ENCODE measurements at places on chromosomes 6 and 20. TPM values are rescaled to one million over a fixed set of nuclear protein-coding genes. Genes with fewer than 3 reads are reported as not detected.

The TAF11 gene
- 32.3 TPM for total RNA-seq

The MACROD2 gene
- 43.1 TPM for total RNA-seq

The MDN1 gene
- 30.2 TPM for total RNA-seq

The ZC3H12D gene
- total RNA-seq, result 0.92 TPM

The CST11 gene
- total RNA-seq, result not detected

The HSPA1L gene
- 8.1 TPM for total RNA-seq

The AVP gene
- 51.9 TPM for total RNA-seq

The POU3F2 gene
- 46.4 TPM for total RNA-seq

The MMP24 gene
- 80.5 TPM for total RNA-seq

The IL17A gene
- not detected for total RNA-seq

The KCNQ2 gene
- 188 TPM for total RNA-seq

The PRND gene
- total RNA-seq, result 3.9 TPM

The FGD2 gene
- 3.2 TPM for total RNA-seq

The PPIL1 gene
- 47.3 TPM for total RNA-seq

The TRIM15 gene
- total RNA-seq, result not detected

The TRIM10 gene
- 0.23 TPM for total RNA-seq

The PHF10 gene
- total RNA-seq, result 32.3 TPM

The GSTA2 gene
- not detected for total RNA-seq

The MUC22 gene
- total RNA-seq, result not detected

The GHRH gene
- total RNA-seq, result 2.3 TPM

The LHFPL5 gene
- total RNA-seq, result 2.1 TPM

The ELOVL2 gene
- 35.3 TPM for total RNA-seq

The DEFB110 gene
- not detected for total RNA-seq

The TFAP2D gene
- 0.92 TPM for total RNA-seq

The SAMD10 gene
- total RNA-seq, result 10.4 TPM

The EFCAB8 gene
- not detected for total RNA-seq

The ULBP1 gene
- total RNA-seq, result 0.23 TPM

The SYCP2L gene
- total RNA-seq, result 6.9 TPM

The CPNE5 gene
- total RNA-seq, result 36.0 TPM

The GSTA3 gene
- 0.69 TPM for total RNA-seq

The TCF21 gene
- total RNA-seq, result under 0.01 TPM

The HMGA1 gene
- 35.8 TPM for total RNA-seq

The COX4I2 gene
- not detected for total RNA-seq

The PROKR2 gene
- 4.8 TPM for total RNA-seq

The EPHA7 gene
- 87.4 TPM for total RNA-seq

The GATA5 gene
- not detected for total RNA-seq

The SEMG1 gene
- not detected for total RNA-seq

The LPA gene
- total RNA-seq, result 7.6 TPM

The PLG gene
- not detected for total RNA-seq

The CEP57L1 gene
- 73.4 TPM for total RNA-seq

The LPIN3 gene
- 1.4 TPM for total RNA-seq

The GCNT2 gene
- total RNA-seq, result 21.7 TPM

The HSPA1B gene
- total RNA-seq, result 176 TPM

The RPS10 gene
- total RNA-seq, result 835 TPM
